SK-N-SH treated with all-trans-retinoic acid at 6 μM for 48 hours (cell line): ENCODE measurements at places on chromosomes 7 and 10.

DNA sequence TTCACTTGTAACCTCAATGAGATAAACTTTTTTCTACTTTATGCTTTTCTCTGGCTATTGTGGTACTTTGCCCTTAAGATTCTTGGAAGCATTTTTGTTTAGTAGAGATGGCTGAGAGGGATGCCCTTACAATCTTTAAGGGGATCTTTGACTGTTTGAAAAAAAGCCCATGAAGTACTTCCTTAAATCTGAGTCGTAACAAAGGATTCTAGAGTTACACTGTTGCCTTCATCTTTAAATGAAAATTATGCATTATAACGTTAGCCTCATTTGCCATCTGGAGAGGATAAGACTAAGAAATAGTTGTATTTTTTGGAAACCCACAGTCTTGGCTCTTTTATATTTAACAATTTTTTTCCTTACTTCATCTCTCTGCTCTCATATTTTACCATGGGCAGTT, 37.8 kb upstream of the FZD1 start:
- ATAC-seq, result no peak

DNA sequence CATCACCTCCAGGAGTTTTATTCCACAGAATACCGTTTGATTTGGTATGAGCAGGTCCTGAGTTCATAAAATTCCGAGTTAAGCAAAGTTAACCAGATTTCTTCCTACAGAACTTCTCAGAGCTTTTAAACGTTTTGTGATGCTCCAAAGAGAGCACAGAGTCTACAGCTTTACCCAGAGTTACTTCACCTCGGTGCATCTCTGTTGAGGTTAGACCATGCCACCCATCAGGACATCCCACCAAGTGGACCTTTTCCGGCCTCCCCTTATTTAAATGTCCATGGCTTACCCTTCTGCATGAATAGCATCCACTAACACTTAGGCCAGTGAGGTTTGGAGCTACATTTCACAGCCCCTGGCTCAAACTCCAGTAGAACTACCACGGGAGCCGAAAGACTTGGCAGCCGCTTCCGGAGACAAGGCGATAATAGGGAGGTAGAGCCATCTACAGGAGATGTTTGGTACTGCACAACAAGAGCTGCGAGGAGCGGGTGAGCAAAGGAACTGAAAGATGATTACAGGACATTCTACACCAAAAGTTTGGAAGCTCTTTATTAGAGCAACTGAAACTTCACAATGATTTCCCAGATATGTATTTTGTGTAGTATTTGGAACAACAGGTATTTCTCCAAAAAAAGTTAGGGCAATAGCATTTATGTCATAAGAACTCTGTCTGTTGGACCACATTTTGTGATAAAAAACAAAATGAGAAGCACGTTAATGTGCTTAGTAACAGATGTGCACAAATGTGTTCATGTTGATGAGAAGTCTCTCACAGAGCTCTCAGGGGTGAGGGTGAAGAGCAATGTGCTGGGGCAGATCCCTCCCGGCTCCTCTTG, 174.7 kb downstream of the HERPUD2 start:
- peak; percentile 92 for ATAC-seq

DNA sequence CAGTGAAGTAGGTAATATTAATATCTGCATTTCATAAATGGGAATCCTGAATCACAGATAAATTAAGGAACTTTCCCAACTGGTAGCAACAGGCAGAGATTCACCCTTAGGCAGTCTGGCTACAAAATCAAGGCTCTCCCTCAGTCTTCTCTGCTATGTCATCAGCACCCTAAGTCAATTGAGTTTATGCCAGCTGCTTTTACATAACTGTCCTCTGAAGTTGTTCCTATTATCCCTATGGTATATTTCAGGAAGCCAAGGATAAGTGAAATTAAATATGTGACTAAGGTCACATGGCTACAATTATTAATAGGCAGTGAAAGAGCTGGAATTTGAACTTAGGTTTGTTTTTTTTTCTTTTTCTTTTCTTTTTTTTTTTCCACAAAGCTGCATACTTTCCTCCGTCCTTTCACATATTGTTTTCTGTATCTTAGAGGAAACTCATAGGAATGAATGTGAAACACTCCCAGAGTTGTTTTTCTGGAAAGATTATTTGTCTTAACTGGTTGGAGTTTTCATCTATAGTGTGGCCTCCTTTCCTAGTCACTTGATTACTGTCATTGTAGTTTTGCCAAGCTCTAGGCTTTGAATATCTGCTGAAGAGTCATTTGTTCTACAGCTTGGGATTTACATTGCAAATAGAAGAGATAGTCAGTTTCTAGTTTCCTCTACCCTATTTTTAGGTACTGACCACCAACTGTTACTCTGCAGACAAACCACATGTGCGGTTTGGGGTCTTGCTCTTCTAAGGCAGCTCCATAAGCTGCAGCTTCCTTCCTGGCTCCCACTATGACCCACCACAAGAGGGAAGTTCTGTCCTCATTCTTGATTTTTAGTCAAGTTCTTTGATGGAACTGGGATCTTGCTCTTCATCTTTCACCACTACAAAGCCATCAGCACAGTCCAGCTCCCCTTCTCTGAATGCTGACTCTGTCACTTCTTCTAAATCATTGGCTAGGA, 338.0 kb upstream of the KIAA1217 start:
- ATAC-seq, result no peak

GRCh38 chr10:58140054-58140453, 127.6 kb downstream of the IPMK start:
- no peak for ATAC-seq

- ATAC-seq, result no peak
Measured at GRCh38 chr7:20892776-20893175, 106.1 kb upstream of the SP8 start.

- no peak; the same call in 2 of the 3 replicates for ATAC-seq
Measured at GRCh38 chr10:17792991-17793390, 16.2 kb upstream of the MRC1 start.

GRCh38 chr7:55504093-55504859, 68.0 kb downstream of the VOPP1 start:
- ATAC-seq, result peak; percentile 16; the same call in 2 of the 3 replicates

GRCh38 chr10:7424919-7425318, 14.1 kb upstream of the SFMBT2 start:
- ATAC-seq, result no peak

DNA sequence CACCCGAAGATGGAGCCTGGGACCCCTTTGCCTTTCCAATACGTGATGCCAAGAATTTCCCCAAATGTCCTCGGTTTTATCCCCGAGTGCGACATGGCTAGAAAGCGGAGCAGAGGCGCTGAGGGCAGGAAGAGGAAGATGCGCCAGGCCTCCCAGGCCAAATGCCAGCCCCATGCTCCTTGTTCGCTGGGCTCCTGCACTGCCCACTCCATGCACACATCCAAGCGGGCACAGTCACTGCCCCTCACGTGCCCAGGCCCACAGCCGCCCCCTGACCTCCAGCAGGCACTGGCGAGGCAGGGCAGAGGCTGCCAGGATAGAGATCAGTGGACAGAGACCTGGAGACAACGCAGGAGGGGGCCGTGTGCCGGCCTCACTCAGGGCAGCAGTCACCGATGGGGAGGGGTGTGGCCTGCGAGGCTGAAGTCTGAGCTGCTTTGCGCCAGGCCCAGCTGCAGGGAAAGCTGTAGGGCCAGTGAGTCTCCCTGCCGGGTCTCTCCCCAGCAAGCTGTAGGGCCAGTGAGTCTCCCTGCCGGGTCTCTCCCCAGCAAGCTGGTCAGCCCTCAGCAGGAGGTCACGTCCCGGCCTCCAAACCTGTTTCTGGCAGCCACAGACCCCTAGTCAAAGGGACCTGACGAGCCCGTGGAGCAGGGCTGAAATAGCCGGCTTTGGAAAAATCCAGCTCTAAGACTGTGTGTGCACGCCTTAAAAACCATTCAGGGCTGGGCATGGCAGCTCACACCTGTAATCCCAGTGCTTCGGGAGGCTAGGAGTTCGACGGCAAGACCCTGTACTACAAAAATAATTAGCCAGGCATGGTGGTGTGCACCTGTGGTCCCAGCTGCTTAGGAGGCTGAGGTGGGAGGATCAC, 100.6 kb upstream of the DIP2C start:
- peak; percentile 8 for ATAC-seq

- ATAC-seq, result no peak
Measured at GRCh38 chr7:147912291-147912690, 678.3 kb upstream of the C7orf33 start.

GRCh38 chr10:79244841-79245504, 102.3 kb upstream of the PPIF start:
- ATAC-seq, result no peak

DNA sequence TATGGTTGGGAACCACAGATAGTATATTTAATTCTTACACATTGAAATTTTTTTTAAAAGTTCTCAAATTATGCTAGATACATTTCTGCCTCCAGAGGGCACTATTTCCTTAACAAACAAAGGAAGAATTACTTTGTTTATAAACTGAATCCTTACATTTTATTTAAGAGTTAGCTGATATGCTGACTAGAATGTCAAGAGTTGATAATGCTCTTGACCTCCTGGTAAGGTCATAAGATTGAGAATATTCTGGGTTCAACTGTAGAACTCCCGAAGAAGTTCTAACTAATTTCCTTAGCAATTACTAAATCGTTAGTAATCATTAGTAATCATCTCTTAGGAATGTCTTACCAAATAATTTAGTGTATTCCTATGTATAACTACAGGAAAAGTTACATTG, 95.3 kb upstream of the CYP26C1 start:
- ATAC-seq, result peak; percentile 39; the same call in 2 of the 3 replicates

- ATAC-seq, result no peak
Measured at GRCh38 chr7:150311146-150311545, 12.0 kb upstream of the LRRC61 start.

- no peak for ATAC-seq
Measured at GRCh38 chr7:127207806-127208205, 44.9 kb downstream of the GRM8 start.

DNA sequence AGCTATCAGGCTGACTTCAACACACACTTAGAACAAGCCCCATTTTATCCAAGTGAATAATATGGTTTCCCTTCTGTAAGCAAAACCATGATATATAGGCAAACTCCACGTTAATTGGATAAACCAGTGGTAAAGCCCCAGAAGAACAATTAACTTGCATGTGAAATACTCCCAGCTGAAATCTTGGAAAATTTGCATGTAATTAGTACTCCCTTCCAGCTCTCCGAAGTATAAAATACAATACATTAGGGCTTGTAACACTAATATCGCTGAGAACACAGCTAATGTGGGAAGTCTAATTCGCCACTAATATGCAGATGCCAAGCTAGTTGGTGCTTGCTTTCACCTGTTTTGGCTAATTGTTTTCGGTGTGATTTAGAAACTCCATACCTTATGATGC, 859.0 kb upstream of the AUTS2 start:
- ATAC-seq, result no peak

GRCh38 chr7:158508802-158509385, 78.7 kb downstream of the PTPRN2 start:
- no peak for ATAC-seq

DNA sequence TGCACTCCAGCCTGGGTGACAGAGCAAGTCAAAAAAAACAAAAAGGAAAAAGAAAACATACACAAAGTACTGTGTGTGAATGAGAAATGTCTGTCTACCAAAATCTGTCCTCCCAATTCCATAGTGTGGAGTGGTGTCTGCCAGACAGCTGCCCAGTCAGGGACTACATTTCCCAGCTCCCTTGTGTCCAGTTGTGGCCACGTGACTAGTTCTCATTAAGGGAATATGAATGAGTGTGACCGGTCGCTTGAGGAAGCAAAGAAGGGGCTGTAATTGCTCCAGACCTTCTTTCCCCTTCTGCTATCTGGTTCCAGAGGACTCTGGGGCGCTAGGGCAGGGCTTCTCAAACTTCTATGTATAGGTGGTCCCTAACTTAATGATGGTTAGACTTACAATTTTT, 204.1 kb downstream of the PHTF2 start:
- no peak for ATAC-seq

GRCh38 chr7:80475383-80475782, 36.5 kb downstream of the GNAT3 start:
- ATAC-seq, result no peak

- no peak for ATAC-seq
Measured at GRCh38 chr10:63421591-63421990, 44.2 kb downstream of the JMJD1C start.

GRCh38 chr10:104146882-104147281, 24.9 kb downstream of the SFR1 start:
- ATAC-seq, result no peak

DNA sequence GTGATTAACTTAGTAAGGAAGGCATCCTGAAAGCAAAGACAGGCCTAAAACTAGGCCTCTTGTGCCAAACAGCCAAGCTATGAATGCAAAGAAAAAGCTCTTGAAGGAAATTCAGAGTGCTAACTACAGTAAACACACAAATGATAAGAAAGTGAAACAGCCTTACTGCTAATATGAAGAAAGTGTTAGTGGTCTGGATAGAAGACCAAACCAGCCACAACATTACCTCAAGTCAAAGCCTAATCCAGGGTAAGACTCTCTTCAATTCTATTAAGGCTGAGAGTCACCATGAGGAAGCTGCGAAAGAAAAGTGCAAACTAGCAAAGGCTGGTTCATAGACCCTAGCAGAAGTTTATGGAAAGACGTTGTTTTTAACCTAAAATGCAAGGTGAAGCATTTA, 66.0 kb downstream of the IPMK start:
- no peak for ATAC-seq

DNA sequence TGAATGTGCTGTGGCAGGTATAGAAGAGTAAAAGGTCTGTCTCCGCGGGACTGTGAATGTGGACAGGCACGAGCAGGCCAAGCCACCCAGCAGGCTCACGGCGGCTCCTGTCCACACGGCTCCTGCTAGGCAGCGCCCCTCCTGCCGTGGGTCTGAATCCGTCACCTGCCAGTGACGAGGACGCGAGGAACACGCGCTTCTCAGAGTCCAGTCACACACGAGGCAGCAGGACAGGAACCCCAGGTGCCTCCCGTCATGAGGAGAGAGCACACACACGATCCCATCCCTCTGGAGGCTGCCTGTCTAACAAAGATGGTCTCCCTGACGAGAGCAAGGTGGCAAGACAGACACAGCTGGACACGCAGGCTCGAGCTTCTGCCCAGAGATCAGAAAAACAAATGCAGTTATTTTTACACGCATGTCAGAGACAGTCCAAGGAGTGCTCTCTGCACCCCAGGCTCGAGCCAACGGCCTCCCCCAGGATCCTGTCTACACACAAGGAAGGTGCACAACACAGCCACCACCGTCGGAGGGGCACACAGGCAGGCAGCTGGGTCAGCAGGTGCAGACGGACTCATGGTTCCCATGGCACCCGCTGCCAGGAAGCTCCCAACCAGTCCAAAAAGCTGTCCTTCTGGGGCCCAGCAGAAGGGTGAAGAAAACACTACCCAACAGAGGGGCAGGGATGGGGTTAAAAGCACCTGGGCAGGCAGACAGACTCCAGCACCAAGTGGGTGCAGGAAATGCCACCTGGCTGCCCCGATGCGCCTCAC, 103.2 kb downstream of the MAD1L1 start:
- ATAC-seq, result no peak

DNA sequence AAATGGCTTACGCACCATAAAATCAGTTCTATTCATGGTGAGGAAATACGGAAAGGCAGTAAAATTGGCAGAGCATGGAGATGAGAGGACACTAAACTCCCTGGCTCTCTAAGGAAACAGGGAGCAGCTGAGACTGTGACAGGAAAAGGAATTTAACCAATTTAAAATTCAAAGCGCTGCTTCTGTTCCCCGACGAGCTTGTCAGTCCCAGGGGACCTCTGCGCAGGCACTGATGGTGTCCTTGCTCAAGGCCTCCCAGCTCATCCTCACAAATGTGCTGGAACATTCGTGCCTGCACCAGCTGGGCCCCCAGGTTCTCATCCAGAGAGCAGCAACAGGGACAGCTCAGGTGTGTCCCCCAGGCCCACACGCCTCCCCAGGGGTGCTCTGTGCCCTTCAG, 101.4 kb downstream of the MAD1L1 start:
- no peak for ATAC-seq
